Upper lobe of right lung (tissue), 1 donor: ENCODE measurements at places on chromosomes 3 and 15.
A peak's percentile ranks its signal among the peaks of the same experiment; 100 is the strongest.

- peak; percentile 90 for DNase-seq
- H3K4me1 ChIP-seq = peaks cover 67% of the 10 kb centered on the region
- no peaks in the 10 kb centered on the region for H3K36me3 ChIP-seq
- H3K27ac ChIP-seq = peak overlapping the region; percentile 100
Measured at GRCh38 chr15:63501256-63502089, 2.9 kb upstream of the USP3 start.

DNA sequence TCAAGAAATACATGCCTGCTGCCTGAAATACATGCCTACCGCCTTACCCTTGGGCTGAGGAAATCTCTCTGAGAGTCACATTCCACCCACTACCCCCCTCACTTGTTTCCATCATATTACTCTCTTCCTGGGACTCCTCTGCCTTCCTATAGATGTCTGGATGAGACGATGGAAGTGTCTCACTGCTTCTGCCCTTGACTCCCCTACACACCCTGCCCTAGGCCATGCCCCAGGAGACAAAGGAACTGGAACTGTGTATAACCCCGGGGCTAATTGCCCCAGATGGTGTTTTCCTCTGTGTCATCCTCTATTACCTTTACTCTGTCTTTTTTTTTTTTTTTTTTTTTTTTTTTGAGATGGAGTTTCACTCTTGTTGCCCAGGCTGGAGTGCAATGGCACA is 102.0 kb downstream of the GTPBP8 start:
- DNase-seq = no peak
- no peaks in the 10 kb centered on the region for H3K4me1 ChIP-seq
- H3K36me3 ChIP-seq = no peaks in the 10 kb centered on the region
- H3K27ac ChIP-seq = no peak overlapping the region
- no peaks in the 10 kb centered on the region for H3K27me3 ChIP-seq
- no peak overlapping the region for H3K4me3 ChIP-seq

- no peaks in the 10 kb centered on the region for H3K4me1 ChIP-seq
- DNase-seq = no peak
- H3K4me3 ChIP-seq = no peak overlapping the region
- H3K36me3 ChIP-seq = peaks cover 99% of the 10 kb centered on the region
Measured at GRCh38 chr3:48970586-48970985, 19.5 kb upstream of the P4HTM start.

- no peaks in the 10 kb centered on the region for H3K36me3 ChIP-seq
- no peak for DNase-seq
- H3K4me1 ChIP-seq = no peaks in the 10 kb centered on the region
- no peak overlapping the region for H3K27ac ChIP-seq
Measured at GRCh38 chr15:37206690-37207089, 106.3 kb upstream of the MEIS2 start.

- no peak overlapping the region for H3K4me3 ChIP-seq
- no peaks in the 10 kb centered on the region for H3K27me3 ChIP-seq
- DNase-seq = no peak
- H3K4me1 ChIP-seq = no peaks in the 10 kb centered on the region
- peaks cover 82% of the 10 kb centered on the region for H3K36me3 ChIP-seq
Measured at GRCh38 chr15:44636976-44637375, 26.5 kb downstream of the SPG11 start.

DNA sequence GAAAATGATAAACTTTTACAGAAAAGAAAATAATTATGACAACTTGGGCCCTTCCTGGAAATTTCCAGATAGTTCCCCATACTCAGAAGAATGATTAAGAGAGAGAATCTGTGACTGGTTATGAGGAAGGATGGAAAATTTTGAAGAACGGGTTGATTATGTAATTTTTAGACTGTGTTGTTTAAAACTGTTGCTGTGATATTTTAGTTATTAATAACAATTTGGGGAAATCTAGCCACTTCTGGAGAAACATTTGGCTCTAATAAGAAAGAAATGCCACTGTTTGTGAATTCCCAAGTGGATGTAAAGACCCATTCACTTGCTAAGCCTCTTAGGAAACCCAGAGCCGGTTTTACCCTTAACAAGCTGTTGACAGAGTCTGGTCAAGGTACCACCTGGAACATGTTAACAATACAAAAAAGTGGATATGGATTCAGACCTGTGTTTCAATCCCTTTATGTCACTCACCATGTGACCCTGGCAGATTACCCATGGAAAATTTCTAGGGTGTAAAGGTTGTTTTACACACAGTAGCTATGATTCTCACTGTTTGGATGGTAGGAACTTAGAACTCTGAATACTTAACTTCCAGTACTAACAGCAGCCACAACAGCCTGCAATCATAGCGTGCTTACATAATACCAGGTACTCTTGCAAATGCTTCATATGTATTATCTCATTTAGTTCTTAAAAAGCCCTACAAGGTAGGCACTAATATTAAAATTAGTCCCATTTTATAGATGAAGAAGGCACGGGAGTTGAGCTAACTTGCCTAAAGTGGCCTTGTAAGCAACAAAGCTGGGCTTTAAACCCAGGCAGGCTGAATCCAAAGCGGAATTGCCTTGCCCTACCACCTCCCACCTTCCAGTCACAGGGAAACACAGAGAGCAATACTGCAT is 32.0 kb downstream of the ZBTB38 start:
- peaks cover 22% of the 10 kb centered on the region for H3K36me3 ChIP-seq
- no peak for DNase-seq
- no peaks in the 10 kb centered on the region for H3K27me3 ChIP-seq
- peak overlapping the region; percentile 98 for H3K27ac ChIP-seq
- peaks cover 18% of the 10 kb centered on the region for H3K4me1 ChIP-seq
- H3K4me3 ChIP-seq = no peak overlapping the region

- H3K36me3 ChIP-seq = no peaks in the 10 kb centered on the region
- H3K27me3 ChIP-seq = peaks cover 20% of the 10 kb centered on the region
- peak overlapping the region; percentile 56 for H3K4me3 ChIP-seq
- no peak for DNase-seq
Measured at GRCh38 chr15:96344060-96344705, 13.7 kb downstream of the NR2F2 start.

GRCh38 chr15:67777773-67778172 is 47.5 kb upstream of the SKOR1 start:
- no peaks in the 10 kb centered on the region for H3K27me3 ChIP-seq
- DNase-seq = no peak
- H3K36me3 ChIP-seq = no peaks in the 10 kb centered on the region
- H3K4me3 ChIP-seq = no peak overlapping the region
- H3K4me1 ChIP-seq = no peaks in the 10 kb centered on the region

- DNase-seq = peak; percentile 66
- H3K36me3 ChIP-seq = no peaks in the 10 kb centered on the region
- no peaks in the 10 kb centered on the region for H3K27me3 ChIP-seq
- H3K27ac ChIP-seq = no peak overlapping the region
Measured at GRCh38 chr3:161100994-161101393, 4.2 kb downstream of the B3GALNT1 start.

- H3K27me3 ChIP-seq = no peaks in the 10 kb centered on the region
- no peaks in the 10 kb centered on the region for H3K36me3 ChIP-seq
- H3K4me3 ChIP-seq = no peak overlapping the region
- H3K4me1 ChIP-seq = no peaks in the 10 kb centered on the region
- no peak overlapping the region for H3K27ac ChIP-seq
Measured at GRCh38 chr15:86690566-86690965, 610.9 kb downstream of the AGBL1 start.

- H3K36me3 ChIP-seq = no peaks in the 10 kb centered on the region
- H3K27me3 ChIP-seq = no peaks in the 10 kb centered on the region
- no peak overlapping the region for H3K4me3 ChIP-seq
- H3K4me1 ChIP-seq = no peaks in the 10 kb centered on the region
- no peak for DNase-seq
- no peak overlapping the region for H3K27ac ChIP-seq
Measured at GRCh38 chr3:7333125-7333524, 472.2 kb downstream of the GRM7 start.

- no peak for DNase-seq
- H3K27me3 ChIP-seq = no peaks in the 10 kb centered on the region
- no peaks in the 10 kb centered on the region for H3K36me3 ChIP-seq
- H3K27ac ChIP-seq = no peak overlapping the region
Measured at GRCh38 chr3:117540597-117540996, 831.0 kb downstream of the TUSC7 start.

GRCh38 chr3:38479431-38480092 is 16.6 kb upstream of the EXOG start:
- peaks cover 56% of the 10 kb centered on the region for H3K36me3 ChIP-seq
- H3K27ac ChIP-seq = no peak overlapping the region
- no peaks in the 10 kb centered on the region for H3K27me3 ChIP-seq

GRCh38 chr3:11186771-11187191 is 32.5 kb downstream of the HRH1 start:
- no peaks in the 10 kb centered on the region for H3K27me3 ChIP-seq
- no peak for DNase-seq
- no peaks in the 10 kb centered on the region for H3K36me3 ChIP-seq

DNA sequence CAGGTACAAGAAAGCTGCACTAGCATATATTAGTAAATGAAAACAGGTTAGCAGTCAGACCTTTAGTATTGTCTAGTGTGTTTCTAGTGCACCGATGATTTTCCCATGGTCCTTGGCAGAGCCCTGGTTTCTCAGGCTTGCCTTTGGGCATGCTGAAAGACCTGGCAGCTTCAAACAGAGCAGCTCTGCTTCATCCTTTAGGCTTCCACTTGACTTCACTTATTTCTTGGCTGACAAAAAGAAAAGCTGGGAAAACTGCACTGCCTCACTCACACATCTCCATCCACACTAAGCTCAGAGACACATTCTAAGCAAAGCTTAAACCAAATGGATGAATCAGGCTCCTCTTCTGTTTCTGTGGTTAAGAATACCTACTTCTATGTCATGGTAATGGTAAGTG is 374.8 kb upstream of the PDZRN3 start:
- H3K27ac ChIP-seq = no peak overlapping the region
- no peak overlapping the region for H3K4me3 ChIP-seq
- H3K36me3 ChIP-seq = no peaks in the 10 kb centered on the region
- H3K4me1 ChIP-seq = no peaks in the 10 kb centered on the region
- DNase-seq = no peak

DNA sequence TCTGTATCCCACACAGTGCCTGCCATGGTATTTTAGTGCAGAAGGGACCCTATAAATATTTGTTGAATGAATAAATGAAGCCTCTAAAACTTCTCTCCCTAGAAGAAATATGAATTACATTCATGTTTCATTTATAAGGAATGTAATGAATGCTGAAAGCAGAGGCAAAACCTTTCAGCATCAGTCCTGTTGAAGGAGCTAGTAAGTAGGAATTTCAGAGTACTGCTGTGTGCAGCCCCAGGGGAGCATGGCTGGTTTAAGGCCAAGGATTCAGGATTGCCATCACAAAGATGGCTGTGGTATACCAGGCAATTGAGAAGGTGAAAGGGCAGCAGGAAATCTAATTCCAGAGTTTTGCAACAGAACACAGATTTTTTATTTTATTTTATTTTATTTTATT is 1131.4 kb downstream of the IGSF11 start:
- no peak overlapping the region for H3K4me3 ChIP-seq
- no peaks in the 10 kb centered on the region for H3K27me3 ChIP-seq
- no peaks in the 10 kb centered on the region for H3K36me3 ChIP-seq
- DNase-seq = no peak
- no peak overlapping the region for H3K27ac ChIP-seq

DNA sequence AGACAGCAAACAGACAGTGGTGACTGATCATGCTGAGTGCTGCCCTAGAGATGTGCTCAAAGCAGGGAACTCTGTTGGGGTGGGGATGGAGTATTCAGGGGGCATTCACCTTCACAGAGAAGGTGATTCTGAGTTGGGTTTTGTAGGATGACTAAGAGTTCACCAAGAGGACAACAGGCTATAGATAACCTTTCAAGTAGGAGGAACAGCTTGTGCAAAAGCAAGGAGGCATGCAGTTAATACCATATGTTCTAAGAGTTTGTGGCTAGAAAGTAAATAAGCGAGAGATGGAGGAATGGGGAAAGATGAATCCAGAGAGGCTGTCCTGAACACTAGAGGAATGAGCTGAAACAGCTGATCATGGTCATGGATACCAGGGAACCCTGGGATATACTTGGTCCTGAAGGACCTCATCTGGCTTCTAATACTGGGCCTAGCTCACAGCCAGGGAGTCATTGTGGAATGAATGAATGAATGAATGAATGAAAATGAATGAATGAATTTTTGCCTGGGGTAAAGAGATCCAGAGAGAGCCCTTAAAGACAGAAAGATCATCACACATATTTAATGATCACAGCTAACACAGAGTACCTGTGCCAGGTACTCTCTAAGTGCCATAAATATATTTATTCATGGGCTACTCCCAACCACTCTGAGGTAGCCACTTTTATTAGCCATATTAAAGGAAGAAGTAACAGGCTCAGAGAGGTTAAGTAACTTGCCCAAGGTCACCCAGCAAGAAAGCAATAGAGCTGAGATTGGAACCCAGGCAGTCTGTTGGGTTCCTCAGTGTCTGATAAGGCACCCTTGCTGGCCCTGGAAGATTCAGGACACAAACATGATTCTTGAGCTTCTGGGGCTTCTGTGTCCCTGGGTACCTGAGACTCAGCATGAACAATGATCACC is 22.0 kb downstream of the SMAD6 start:
- H3K4me3 ChIP-seq = no peak overlapping the region
- H3K4me1 ChIP-seq = peaks cover 56% of the 10 kb centered on the region
- no peak for DNase-seq
- H3K36me3 ChIP-seq = no peaks in the 10 kb centered on the region
- no peak overlapping the region for H3K27ac ChIP-seq
- H3K27me3 ChIP-seq = no peaks in the 10 kb centered on the region

DNA sequence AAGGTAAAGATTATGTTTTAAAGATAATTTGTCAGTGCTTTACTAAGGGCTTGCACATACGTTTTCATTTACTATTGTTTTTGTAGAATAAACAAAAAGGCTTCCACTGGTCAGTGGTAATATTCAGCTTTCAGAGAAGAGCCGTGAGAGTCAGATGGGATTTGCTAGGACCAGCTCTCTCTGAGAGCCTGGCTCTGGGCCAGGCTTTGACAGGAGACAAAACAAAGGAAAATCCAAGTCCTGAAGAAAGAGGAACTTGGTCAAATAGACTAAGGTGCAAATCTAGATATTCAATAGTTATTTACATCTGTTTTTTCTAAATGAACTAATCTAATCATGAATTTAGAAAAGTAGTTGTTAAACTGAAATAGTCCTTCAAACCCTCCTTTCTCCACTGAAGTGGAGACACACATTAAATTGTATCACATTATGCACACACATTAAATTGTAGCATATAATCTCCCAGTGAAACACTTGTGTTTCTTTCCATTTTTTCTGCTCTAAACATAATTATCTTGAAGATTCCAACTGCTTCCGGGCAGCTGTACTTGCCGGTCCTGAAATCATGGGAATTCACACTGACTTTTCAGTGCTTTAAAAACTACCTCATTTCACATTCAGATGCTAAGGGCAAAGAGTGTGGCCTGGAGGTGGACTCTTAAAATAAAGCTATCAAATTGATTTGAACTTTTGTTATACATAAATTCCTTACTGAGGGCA is 55.1 kb upstream of the FILIP1L start:
- no peaks in the 10 kb centered on the region for H3K4me1 ChIP-seq
- H3K36me3 ChIP-seq = peaks cover 7% of the 10 kb centered on the region
- no peak for DNase-seq
- no peak overlapping the region for H3K4me3 ChIP-seq
- H3K27me3 ChIP-seq = no peaks in the 10 kb centered on the region

DNA sequence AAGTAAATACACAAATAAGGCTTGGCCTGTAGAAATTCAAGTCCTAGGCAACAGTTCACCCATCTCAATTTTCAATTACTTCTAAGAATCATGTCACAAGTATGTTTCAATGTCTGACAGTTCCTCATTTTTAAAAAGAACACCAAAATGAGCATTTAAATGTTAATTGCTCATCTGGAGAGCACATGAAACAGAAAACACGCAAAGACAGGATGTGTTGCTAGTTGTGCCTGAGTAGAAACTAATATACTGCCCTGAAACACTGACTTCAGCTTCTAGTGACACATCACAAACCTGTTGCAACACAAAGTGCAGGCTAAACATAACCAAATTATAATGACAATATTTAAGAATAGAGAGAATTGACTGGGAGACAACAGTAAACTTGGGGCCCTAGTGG is 167.3 kb upstream of the THBS1 start:
- H3K27ac ChIP-seq = no peak overlapping the region
- no peaks in the 10 kb centered on the region for H3K4me1 ChIP-seq
- H3K36me3 ChIP-seq = no peaks in the 10 kb centered on the region
- DNase-seq = no peak
- H3K27me3 ChIP-seq = no peaks in the 10 kb centered on the region
- no peak overlapping the region for H3K4me3 ChIP-seq
